ENCODE measurements at places on chromosomes 3 and 15.
A peak's percentile ranks its signal among the peaks of the same experiment; 100 is the strongest.

GRCh38 chr3:192011137-192011536, 550.2 kb downstream of the PYDC2 start:
- peak; percentile 2 for DNase-seq

DNA sequence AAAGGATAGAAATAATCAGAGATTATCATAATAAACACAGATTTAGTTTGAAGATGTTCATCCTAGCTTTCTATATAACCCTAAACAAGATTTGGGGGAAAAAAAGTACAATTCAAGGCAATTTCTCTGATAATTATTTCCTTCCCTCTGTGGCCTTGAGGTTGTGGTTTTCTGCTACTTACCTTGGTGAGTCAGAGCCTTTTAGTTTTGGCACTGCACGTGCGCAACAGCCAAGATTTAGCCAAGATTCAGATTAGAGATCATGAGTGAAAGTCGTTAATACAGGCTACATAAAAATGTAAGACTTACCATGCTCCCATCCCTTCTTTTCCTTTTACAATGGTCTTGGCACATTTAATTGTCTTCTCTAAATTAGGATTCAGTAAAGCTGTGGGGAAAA, 6.7 kb downstream of the LYZL4 start:
- DNase-seq: no peak

GRCh38 chr3:8982509-8982908, 19.2 kb upstream of the RAD18 start:
- DNase-seq: no peak

GRCh38 chr15:98177966-98178592, 217.6 kb downstream of the ARRDC4 start:
- DNase-seq: peak; percentile 5

DNA sequence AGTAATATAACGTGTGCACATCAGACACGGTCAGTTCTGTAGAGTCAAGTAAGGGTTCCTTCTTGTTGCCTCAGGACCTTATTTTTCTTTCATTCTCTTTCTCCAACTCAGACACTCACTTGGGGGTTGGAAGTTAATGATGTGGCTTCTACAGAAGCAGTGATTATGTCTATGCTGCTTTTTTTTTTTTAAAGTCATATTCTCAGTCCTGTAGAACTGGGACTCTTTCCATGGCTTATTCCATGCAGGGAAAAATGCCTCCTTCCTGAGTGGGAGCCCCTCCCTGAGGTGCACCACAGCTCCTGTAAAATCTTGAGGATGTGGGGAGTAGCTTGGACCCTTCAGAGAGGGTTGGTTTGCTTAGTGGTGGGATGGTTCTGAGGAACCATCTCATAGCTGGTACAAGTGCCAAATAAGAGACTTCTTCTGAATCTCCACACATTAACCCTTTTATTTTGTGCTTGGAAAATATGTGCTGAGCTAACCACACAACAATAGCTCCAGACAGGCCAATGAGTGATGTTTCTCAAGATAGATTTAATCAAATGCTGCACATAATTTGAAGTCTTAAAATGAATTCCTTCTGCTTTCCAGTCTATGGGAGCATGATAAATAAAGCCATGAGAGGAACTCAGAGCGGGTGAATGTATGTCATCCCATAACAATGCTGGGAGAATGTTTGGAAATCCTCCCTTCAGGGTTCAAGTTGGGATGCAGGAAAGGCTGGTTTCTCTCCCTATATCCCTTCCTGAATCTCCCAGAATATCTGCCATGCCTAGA, 23.3 kb upstream of the FSTL1 start:
- no peak for DNase-seq

GRCh38 chr3:10337323-10338163, 16.6 kb upstream of the SEC13 start:
- DNase-seq: no peak
